ENCODE measurements at places on chromosomes 2 and 18.

DNA sequence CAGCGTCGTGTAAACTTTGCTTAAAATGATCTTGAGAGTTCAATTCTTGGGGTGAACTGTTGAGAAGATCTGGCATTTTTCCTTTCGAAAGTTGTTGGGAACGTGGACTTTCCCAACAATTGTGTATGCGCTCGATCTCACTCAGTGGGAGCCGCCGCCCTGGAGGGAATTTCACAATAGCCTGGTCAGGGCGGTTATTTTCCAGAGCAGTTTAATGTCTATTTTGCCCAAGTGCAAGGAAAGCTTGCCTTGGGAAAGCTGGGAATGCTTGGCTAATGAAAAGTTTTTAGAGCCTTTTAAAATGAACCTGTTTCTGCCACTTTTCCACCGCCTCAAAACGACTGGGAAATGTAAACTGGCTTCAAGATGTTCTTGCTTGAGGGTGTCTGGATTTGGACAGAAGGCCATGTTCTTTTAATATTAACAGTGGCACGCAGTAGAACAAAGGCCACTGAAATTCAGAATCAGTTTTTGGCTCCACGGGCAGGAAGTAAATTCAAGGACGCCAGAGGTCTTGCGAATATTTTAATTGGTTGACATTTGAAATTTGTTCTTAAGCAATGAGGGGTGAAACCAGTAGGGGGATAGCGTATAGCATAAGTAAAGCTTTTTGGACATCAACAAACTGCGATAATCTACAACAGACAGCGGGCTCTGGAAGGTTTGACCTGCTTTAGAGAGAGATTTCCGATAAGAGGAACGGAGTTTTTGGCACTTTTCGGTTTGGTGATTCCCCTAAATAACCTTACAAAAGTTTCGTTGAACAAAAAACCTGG, 1.2 kb downstream of the CFLAR start:
- no peaks in the 10 kb centered on the region for H3K27me3 ChIP-seq
- H3K36me3 ChIP-seq, result no peaks in the 10 kb centered on the region
- DNase-seq, result peak; percentile 67
- peak overlapping the region; percentile 90 for H3K4me3 ChIP-seq

- no peaks in the 10 kb centered on the region for H3K4me1 ChIP-seq
- no peak for DNase-seq
- H3K27me3 ChIP-seq, result no peaks in the 10 kb centered on the region
- H3K4me3 ChIP-seq, result no peak overlapping the region
- no peak overlapping the region for H3K27ac ChIP-seq
These were observed 18.1 kb downstream of the PPP4R1 start for GRCh38 chr18:9596226-9596625.

DNA sequence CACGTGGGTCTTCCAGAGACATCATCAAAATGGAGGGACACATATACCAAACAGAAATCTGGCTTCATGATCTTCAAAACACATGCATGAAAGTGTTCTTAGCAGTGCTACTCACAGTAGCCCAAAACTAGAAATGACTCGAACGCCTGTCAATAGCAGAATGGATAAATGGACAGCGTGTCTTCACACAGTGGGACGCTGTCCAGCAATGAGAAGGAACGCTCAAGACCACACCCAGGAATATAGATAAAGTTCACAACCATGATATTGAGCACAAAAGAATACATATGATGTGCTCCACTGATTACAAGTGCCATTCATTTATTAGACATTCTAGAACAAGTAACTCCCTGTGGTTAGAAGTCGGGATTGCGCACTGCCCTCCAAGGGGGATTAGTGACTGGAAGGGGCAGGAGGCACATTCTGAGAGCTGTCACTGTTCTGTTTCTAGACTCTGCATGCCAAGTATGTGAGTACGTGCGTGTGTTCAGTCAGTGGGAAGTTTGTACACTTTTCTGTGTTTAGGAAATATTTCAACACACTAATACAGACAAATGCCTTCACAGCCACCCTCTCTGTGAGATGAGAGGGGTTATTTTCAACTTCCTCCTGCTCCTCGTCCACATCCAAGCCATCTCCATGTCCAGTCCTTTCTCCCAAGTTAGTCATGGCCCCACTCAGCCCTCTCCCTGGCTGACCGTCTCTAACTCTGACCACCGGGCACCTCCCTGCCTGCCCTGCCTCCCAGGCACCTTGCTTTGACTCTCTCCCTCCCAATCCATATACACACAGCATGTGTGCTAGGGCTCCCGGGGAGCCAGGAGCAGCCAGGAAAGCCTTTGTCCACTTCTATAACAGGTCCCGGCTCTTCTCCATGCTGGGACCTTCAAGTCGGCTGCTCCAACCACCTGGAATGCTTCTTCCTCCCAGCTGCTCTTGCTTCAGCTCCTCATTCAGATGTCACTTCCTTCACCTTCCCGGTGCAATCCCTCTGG, 26.9 kb upstream of the TNS1 start:
- DNase-seq, result no peak
- no peaks in the 10 kb centered on the region for H3K27me3 ChIP-seq
- no peaks in the 10 kb centered on the region for H3K36me3 ChIP-seq
- peak overlapping the region; percentile 12 for H3K27ac ChIP-seq
- peaks cover 6% of the 10 kb centered on the region for H3K4me1 ChIP-seq

- no peaks in the 10 kb centered on the region for H3K27me3 ChIP-seq
- no peaks in the 10 kb centered on the region for H3K4me1 ChIP-seq
- no peak overlapping the region for H3K4me3 ChIP-seq
- no peak for DNase-seq
These were observed 492.7 kb downstream of the IRS1 start for GRCh38 chr2:226306969-226307368.

- H3K27ac ChIP-seq, result no peak overlapping the region
- H3K27me3 ChIP-seq, result no peaks in the 10 kb centered on the region
- H3K36me3 ChIP-seq, result no peaks in the 10 kb centered on the region
These were observed 24.4 kb downstream of the NFE2L2 start for GRCh38 chr2:177239932-177240630.

DNA sequence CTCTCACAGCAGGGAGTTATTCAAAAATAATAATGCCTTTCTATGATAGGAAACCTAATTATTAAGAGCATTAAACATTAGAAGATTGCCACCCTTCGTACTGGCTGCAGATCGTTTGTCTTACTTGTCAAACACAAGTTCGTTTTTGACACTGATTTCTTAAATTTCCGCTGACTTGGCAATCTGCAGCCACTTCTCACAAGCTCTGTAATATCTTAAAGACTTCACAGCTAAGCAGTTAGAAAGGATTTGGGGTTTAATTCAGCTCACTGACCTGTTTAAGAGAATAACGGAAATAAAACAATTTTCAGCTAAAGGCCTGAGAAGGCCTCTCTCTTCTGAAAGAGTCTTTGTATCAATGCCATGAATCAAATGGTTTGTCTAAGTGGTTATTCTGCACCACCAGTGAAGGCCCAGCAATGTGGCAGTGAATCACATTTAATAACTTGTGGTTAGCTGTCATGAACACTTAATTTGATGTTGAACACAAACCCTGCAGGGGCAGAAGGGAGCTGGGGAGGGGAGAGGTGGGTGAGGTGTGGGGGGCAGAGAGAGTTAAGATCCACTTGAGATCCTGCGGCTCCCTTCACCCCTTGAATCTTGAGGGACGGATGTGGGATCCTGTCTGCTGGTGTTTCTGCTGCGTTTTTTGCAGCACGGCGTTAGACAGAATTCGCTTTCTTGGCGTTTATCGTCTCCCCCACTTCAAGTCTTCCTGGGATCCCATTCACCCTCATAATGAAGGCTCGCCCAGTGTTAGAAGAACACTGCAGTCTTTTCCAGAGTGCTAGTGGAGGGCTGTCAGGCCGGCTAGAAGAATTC, 145.4 kb upstream of the SATB2 start:
- no peaks in the 10 kb centered on the region for H3K36me3 ChIP-seq
- no peaks in the 10 kb centered on the region for H3K4me1 ChIP-seq
- peaks cover 5% of the 10 kb centered on the region for H3K27me3 ChIP-seq
- DNase-seq, result no peak
- H3K27ac ChIP-seq, result no peak overlapping the region

DNA sequence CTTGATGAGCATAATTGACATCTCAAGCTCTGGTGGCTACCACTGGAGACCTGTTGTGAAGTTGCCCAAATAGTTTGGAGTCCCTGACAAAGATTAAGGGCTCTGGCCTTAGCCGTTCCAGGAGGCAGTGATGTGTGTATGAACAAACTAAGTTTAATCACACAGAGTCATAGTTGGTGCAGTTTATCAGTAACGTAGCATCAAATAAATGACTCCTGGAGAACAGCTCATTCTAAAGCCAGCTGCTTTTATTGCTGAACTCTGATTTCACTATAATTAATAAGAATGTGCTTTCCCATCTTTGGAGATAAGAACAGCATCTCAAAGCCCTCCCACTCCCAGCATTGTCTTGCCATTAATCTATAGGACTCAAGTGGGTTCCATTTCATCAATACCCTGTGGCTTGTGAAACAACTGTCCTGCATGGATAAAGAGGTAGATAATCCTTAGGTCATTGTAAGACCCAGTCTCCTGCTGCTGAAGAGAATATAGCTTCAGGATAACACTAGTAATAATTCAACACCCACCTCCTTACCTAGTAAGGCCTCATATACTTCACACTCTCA, 211.4 kb upstream of the THUMPD2 start:
- no peaks in the 10 kb centered on the region for H3K4me1 ChIP-seq
- no peaks in the 10 kb centered on the region for H3K27me3 ChIP-seq
- no peak overlapping the region for H3K4me3 ChIP-seq

- peak within 1 kb of the TSS; percentile 36 for H3K4me3 ChIP-seq
- DNase-seq, result no peak
- peaks cover 13% of the 10 kb centered on the region for H3K4me1 ChIP-seq
- H3K27me3 ChIP-seq, result peaks cover 17% of the 10 kb centered on the region
- no peaks in the 10 kb centered on the region for H3K36me3 ChIP-seq
These were observed at the start of gene CYP27C1 for GRCh38 chr2:127220102-127220767. Gene CYP27C1 (minus strand): TSS chr2:127220299. CDS start chr2:127220270, 29 bp downstream.

GRCh38 chr2:200172521-200172920, 134.0 kb upstream of the SPATS2L start:
- no peak overlapping the region for H3K27ac ChIP-seq
- DNase-seq, result no peak
- H3K4me3 ChIP-seq, result no peak overlapping the region
- no peaks in the 10 kb centered on the region for H3K4me1 ChIP-seq

DNA sequence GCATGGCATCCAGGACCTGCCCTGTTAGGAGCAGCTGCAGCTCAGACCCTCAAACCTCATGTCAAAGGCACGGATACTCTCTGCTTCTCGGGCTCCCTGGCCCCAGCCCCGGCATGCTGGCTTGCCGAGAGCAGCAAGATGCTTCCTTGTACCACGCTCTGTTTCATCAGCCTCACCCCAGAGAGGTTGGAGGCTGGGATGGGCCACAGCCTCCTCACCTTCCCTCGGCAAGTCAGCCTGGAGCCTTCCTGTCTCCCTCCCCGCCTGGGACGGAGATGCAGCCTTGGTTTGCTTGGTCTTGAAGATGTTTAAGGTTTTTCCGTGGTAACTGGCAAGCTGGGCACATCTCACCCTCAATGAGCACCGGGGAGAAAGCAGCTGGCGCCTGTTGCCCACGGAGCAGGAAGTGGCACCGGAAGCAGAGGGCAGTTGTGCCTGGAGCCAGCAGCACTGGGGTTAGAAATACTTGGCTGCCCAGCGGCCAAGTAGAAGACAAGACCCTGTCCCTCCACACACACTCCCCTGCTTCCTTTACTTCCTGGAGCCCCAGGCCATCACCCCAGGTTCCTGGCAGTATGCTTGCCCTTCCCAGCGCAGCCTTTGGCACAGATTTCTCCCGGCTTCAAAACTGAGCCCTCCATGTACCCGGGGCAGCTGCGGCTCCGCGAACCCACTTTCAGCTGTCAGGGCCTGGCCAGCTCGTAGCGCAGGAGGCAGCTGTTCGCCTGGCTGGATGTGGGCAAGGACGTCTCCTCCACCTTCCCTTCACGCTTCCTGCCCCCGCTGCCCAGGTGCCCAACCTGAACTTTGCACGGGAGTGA, 17.4 kb downstream of the FBLN7 start:
- no peak overlapping the region for H3K4me3 ChIP-seq
- no peaks in the 10 kb centered on the region for H3K36me3 ChIP-seq
- DNase-seq, result no peak
- no peaks in the 10 kb centered on the region for H3K27me3 ChIP-seq
- no peaks in the 10 kb centered on the region for H3K4me1 ChIP-seq
- H3K27ac ChIP-seq, result no peak overlapping the region

DNA sequence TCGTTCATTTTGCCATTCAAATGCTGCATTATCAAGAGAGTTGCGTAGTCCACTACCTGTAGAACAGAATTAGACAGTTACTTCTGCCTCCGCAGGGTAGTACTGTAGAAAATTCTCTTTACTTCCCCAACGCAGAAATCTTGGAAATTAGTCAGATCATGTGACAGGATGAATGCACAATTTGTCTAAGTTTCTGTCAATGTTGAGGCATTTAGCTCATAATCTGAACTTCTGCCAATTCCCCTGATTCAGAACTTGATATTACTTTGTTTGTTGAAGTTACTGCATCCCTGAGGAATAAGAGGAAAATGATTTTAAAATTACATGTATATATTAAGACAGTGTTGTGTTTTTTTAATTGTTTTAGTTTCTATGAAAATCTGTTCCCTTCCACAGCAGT, 83.4 kb downstream of the TTC27 start:
- no peak for DNase-seq
- no peak overlapping the region for H3K4me3 ChIP-seq
- H3K27me3 ChIP-seq, result no peaks in the 10 kb centered on the region
- H3K27ac ChIP-seq, result no peak overlapping the region
- no peaks in the 10 kb centered on the region for H3K36me3 ChIP-seq
- peaks cover 4% of the 10 kb centered on the region for H3K4me1 ChIP-seq

DNA sequence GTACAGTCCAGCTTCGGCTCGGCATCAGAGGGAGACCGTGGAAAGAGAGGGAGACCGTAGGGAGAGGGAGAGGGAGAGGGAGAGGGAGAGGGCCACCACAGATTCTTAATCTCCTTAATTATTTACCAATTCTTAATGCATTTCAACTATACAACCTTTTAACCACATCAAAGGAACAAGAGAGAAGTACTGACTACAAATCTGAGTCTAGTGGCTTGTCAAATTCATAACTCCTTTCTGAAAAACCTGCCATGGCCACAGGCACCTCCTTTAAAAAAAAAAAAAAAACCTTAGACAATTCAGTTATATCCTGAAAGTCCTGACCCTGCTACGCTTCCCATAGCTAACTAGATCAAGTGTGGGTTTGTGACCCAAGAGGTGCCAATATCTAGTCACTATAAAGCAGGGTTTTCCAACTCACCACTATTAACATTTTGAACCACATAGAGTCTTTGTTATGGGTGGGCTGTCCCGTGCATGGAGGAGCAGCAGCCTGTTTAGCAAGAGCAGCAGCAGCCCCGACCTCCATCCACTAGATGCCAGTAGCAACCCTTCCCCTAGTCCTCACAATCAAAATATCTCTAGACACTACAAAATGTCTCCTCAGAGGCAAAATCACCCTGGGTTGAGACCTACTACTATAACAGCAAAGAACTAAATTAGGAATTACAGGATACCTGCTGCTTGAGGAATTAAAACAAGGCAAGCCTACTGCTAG, 6.8 kb downstream of the ESCO1 start:
- no peak overlapping the region for H3K27ac ChIP-seq
- no peaks in the 10 kb centered on the region for H3K4me1 ChIP-seq
- no peak overlapping the region for H3K4me3 ChIP-seq
- no peak for DNase-seq
- no peaks in the 10 kb centered on the region for H3K27me3 ChIP-seq
- H3K36me3 ChIP-seq, result no peaks in the 10 kb centered on the region
